Stimulated activated CD8-positive, alpha-beta memory T cell treated with anti-CD3 and anti-CD28 coated beads, Interleukin-4, amount 100 ng/mL, for 4 hours (primary cell): ENCODE measurements at places on chromosomes 11 and 22.

DNA sequence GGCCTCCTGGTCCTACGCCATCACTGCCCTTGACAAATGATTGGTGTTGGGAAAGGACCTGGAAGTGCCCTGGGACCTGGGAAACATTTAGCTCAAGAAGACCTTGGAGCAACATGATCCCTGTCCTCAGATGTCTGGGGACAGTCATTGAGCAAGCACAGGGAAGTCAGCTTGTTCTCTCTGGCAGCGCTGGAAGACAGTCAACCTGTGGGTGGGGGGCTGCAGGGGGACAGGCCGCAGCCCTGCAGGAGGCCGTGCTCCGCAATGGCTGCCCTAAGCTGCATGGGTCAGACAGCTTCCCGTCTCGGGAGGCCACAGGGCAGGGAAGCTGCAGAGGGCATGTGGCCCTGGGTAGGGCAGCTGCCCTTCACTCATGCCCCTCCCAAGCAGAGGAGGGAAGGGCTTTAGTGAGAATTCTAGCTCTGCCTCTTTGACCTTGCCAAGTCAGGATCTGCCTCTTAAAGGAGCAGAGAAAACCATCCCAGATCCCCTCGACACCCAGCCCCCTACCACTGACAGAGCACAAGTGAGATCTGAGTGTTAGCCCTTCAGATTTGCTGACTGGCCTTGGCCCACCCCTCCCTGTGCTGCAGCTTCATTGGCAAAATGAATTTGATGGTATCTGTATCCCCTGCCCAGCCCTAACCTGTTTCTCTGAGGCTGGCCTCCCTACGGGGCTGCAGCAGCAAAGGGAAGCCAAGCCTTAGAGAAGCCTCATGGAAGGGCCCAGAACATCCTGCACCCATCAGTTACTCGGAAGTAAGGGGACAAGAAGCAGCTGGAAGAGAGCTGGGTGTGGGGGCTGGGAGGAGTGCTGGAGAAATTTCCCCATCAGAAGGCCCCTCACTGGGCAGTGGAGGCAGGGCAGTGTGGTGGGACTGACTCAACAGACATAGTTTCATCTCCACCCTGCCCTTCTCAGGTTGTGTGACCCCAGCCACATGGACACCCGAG is 6.2 kb upstream of the SREBF2 start:
- no peak for DNase-seq

DNA sequence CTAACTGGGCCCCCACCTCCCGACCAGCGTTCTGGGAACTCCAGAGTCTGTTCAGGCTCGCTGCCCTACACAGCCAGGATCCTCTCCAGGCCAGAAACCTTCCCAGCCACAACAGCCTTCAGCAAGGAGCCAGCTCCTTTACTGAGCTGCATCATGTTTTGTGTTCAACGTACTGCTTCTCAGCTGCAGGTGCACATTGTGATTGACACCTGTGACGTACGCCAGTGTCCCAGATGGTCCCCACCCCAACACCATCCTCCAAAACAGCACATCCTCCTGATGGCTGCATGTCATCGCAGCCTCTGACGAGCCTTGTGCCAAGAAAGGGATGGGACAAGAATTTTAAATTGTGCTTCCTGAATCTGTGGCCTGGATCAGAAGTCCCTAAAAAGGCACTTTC is 117.5 kb downstream of the SPATA19 start:
- no peak for DNase-seq

DNA sequence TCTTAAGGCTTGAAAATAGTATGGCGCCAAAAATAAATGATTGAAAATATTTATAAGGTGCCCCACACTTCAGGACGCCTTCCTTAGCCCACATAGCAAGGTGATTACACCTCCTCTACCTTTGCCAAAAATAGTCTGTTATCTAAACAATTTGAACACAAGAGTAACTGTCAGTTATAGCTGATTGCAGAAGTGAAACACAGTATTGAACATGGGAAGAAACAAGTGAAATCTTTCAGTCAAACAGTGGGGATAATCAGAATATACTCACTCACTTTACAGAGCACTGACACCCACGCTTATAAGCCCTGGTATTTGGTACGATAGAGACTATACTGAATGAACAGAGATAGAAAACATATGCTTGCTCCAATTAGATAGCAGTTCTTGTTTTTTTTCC is 203.1 kb downstream of the RAB38 start:
- DNase-seq, result no peak

DNA sequence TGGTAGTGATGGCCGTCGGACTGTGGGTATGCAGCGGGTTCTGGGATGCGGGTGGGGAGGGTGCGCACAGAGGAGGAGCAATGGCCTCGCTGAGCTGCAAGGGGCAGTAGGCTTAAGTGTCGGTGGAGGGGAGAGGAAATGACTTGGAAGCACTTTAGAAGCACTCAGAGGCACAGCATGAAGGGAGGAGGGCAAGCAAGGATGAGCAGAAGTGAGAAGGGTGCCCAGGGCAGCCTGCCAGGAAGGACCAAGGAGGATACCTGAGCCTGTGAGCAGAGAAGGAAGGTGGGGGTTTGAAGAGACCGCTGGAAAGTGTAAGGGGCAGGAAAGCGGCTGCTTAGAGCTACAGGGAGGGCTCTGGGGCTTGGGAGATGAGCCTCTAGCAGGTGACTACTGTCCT is 330 bp downstream of the SLC5A1 start:
- DNase-seq, result no peak

- DNase-seq, result no peak
Measured at GRCh38 chr11:16169541-16169940, 186.8 kb downstream of the SOX6 start.

DNA sequence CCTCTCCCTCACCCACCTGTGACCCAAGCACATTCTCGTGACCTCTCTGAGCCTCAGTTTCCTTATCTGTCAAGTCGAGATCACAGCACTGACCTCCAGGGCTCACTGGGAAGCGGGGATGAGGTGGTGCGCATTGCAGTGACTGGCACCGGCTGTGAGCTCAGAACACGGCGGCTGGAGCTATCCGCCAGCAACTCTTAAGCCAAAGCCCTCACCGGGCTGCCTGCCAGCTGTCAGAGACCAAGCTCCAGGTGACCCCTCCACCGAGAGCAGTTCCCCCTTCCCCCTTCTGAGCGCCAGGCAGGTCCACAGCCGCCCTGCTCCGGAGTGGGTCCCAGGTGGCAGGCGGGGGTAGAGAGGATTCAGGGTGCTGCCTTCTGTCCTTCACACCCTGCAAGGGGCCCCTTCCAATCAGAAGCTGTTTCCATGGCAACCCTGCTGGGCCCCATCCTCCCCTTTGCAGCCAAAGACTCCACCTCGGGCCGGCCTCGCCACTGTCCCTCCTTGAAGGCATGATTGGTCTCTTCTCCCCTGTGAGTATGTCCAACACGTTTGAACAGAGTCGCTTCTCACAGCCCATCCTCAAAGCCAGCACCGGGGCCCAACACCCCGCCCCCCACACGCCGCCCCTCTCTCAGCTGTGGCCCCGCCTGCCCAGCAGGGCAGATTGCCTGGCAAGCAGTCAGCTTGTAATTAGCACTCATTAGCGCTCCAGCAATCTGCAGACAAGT is 98.7 kb downstream of the WNT7B start:
- no peak for DNase-seq

GRCh38 chr11:122584670-122585069 is 70.9 kb upstream of the UBASH3B start:
- DNase-seq, result no peak

GRCh38 chr22:49929211-49929979 is 11.0 kb downstream of the CRELD2 start:
- DNase-seq, result peak; percentile 50

DNA sequence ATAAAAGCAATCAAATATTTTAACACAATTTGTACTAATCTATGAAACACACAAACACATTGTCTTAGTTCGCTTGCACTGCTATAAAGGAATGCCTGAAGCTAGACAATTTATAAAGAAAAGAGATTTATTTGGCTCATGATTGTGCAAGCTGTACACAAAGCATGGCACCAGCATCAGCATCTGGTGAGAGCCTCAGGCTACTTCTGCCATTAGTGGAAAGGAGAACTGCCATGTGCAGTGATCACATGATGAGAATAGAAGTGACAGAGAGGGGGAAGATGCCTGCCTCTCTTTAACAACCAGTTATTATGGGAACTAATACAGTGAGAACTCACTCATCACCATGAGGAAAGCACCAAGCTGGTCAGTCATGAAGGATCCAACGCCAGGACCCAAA is 105.1 kb downstream of the GUCY1A2 start:
- DNase-seq, result no peak

DNA sequence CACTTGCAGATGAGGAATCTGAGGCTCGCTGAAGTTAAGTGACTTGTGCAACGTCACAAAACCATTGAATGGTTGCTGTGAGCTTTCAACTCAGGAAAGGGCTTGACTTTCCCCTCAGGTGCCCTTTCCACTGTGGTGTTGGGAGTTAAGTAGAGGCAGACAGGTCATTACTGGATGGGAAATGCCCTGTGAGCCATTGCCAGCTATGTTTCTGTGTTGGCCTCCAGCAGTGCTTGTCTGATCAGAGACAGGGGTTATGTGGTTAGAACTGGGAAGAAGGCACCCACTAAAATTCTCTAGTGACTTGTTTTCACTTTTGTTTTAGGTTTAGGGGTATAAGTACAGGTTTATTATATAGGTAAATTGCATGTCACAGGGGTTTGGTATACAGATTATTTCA is 96.6 kb downstream of the FDX1 start:
- DNase-seq, result no peak

GRCh38 chr11:130510407-130511006 is 62.1 kb downstream of the ADAMTS15 start:
- DNase-seq, result no peak

DNA sequence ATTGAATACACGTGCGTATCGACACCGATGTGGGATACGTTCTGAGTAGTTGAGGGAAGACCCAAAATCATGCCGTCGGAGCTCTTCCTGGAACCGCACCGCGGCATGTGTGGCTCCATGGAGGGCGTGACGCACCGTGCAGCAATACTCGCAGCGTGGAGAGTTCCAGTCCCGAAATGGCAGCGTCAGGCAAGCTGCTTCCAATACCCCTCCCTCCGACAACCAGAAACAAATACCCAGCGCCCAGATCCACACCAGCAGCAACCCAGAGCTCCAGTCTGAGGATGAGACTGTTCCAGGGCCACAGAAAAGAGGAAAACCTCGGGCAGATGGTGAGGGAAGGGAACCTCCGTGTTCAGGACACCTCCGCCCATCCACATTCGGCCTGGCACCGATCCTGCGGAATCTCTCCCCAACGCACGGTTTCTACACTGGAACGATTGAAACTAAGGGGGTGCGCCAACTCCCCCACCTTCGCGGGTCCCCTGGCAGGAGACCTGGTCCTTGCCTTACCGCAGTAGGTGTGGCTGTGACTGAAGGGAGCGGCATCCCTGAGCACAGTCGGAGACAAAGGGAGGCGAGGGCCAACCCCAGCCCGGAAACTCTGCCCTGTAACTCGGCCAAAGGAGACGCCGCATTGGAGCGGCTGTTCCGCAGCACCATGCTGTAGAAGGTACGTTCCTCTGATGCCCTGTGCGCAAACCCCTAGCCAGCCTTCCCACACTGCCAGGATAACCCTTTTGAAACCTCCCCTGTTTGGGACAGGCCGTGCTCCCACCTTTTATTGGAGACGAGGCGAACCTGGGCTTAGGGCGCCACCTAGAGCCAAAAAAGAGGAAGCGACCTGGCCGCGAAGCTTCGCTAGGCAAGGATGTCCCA is 28.2 kb downstream of the DBX1 start:
- DNase-seq, result no peak

DNA sequence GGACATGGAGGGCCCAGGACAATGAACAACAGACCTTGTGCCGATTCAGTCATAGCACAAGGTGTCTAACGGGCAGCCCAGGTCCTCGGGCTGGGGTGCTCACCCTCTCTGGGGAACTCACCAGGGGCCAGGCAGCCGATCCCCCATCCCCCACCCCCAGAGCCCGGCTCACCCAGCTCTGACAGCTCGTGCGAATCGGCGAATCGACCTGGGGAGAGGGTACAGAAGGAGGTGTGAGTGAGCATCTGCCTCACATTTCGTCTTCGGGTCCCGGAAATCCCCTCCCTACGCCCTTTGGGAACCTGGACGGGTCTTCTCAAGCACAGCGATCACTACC is 423 bp downstream of the PEX16 start:
- DNase-seq, result no peak

DNA sequence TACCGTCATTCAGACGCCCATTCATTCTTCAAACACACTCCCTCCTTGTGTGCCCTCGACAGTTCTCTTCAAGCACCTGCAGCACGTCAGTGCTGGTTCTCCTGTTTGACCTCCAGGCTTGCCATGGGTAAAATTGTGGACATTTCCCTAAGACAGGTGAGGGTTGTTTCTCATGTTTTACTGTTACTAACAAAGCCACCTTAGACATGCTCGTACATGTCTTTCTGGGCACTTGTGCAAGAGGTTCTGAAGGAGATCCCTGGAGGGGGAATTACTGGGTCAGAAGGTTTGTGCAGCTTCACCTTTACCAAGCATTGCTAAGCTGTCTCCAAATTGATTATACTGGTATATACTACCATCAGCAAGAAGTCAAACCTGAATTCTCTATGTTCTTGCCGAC is 189.7 kb upstream of the TMEM45B start:
- DNase-seq, result no peak

- DNase-seq, result no peak
Measured at GRCh38 chr11:70480711-70481110, 82.4 kb downstream of the CTTN start.
